Activated T-cell treated with anti-CD3 and anti-CD28 coated beads for 1 hour (primary cell): ENCODE measurements at places on chromosomes 3 and 15.

DNA sequence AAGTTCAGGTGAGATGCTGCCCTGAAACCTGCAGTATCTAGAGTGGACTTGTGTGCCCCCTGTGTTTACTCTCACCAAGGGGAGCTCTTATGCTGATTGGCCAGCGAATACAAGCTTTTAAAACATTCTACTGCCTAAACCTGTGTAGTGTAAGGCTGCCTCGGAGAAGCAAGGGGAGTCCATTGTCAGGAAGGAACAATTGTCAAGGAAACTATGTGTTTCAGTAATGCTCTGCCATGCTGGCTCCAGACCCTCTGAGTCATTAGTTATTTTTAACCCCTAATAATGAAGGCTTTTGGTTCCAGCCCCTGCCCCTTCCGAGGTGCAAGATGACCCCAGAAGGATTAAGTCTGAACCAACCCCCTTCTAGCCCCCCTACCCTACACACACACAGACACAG, 66.1 kb upstream of the CHMP2B start:
- no peak for DNase-seq

- DNase-seq: no peak
Observed at GRCh38 chr3:71356265-71356664, 227.3 kb downstream of the FOXP1 start.

GRCh38 chr3:171206283-171206682, 179.8 kb upstream of the SLC2A2 start:
- DNase-seq: no peak

DNA sequence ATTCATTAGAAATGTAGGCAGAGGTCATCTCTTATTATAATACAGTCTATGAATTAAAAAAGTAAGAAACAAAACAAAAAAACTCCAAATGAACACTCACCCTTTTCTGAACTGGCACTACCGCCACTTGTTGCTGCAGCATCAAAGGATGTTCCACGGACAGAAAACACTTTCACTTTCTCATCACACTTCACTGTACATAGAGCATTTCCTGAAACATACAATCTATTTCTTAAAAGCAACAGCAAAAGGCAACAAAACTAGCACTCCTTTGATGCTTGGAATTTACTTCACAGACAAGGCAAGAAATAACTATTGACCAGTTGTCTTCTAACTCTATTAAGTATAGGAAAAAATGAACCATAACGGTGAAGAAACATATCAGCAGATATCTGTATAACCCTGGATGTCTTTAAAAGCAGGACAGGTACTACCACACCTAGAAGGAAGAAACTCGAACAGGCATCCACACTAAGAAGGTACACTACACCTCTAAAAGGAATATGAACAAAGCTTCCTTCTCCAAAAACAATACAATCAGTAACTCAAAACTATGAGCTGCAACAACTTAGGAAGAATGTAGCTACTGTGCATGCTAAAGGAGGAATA, 24.9 kb downstream of the ETFA start:
- peak; percentile 13 for DNase-seq

DNA sequence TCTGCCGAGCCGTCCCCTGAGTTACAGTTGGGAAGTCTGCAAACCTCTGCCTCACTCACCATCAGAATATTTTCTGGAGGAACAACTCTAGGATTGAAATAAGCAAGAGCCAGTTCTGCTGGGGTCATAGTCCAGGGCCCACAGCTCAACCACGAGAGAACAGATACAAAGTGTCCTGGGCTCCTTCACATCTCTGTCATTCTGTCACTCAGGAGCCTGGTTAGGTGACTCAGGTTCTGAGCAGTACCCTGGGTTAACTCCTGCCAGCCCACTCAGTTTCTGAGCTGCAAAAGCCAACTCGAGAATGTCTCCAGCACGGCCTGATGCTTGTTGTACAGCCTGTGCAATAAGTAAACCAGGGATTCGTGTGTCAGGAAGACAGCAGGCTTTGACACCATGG, 155.7 kb downstream of the SLCO3A1 start:
- DNase-seq: no peak

- no peak for DNase-seq
Observed at GRCh38 chr3:110731148-110731547, 340.5 kb upstream of the NECTIN3 start.

DNA sequence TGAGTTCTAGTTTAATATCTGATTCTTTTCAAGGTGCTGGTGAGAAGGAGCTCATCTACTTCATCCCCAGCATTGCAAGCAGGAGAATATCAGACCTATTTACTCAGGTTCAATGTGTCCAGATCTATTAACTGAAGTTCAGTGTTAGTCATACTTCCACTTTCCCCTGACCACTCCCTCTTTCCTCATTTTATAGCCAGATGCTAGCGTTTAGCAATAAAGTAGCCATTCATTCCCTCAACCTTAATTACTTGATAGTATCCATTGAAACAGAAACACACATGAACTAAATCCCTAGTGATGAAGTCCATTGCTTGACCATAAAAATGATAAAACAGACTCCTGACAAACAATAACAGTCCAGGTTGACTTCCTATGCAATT, 60.0 kb downstream of the RPL22L1 start:
- no peak for DNase-seq

- DNase-seq: no peak
Observed at GRCh38 chr15:41795996-41796856, 21.9 kb downstream of the MAPKBP1 start.
